ENCODE measurements at places on chromosomes 6 and 20. TPM values are rescaled to one million over a fixed set of nuclear protein-coding genes. Genes with fewer than 3 reads are reported as not detected.
A peak's percentile ranks its signal among the peaks of the same experiment; 100 is the strongest.

DNA sequence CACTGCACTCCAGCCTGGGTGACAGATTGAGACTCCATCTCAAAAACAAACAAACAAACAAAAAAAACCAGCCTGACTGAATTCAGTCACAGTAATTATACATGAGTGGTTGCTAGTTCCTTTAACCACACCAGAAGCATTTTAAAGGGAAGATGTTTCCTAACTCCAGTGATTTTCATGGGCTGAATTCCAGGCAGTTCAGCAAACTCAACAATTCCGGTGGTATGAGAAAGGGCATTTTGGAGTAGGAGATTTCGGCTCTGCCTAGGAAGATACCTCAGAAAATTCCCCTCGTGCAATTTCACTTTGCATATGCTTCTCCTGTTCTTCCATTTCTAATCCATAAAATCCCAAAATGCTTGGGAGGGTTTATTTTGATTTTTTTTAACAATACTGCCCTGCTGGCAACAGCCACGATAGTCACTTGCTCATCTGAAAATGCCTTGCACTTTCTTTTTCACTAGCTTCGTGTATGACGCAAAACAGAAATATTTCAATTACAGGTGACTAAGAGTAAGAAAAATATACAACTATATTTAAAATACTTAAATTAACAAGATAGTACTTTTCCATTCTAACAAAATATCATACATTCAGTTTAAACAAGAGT is 48.3 kb upstream of the IPCEF1 start:
- peak overlapping the region; percentile 32 for H3K27ac ChIP-seq
- no peaks in the 10 kb centered on the region for H3K27me3 ChIP-seq
- no peak overlapping the region for H3K4me3 ChIP-seq
- no peaks in the 10 kb centered on the region for H3K4me1 ChIP-seq
- DNase-seq = no peak

DNA sequence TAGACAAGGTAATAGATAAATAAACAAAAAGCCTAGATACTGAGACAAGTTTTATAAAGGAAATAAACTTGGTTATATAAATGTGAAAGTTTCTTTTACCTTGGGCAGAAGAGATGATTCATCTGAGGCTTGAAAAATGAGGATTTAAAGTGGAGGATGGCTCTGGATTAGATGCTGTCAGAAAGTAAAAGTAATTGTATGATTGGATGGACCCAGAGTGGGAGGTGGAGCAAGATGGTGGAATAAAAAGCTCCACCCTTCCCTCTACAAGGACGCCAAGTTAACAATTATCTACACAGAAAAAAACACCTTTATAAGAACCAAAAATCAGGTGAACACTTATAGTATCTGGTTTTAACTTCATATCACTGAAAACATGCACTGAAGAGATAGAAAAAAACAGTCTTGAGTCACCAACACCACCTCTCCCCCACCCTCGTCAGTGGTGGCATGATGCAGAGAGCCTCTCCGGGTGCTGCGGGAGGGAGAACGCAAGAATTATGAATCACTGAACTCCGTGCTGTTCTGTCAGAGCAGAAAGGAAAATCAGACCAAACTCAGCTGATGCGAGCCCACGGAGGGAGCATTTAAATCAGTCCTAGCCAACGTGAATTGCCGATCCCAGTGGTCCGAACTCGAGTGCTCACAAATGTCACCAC is 84.7 kb upstream of the GJE1 start:
- no peaks in the 10 kb centered on the region for H3K27me3 ChIP-seq
- no peak for DNase-seq
- H3K4me1 ChIP-seq = no peaks in the 10 kb centered on the region
- H3K36me3 ChIP-seq = no peaks in the 10 kb centered on the region

Gene LAMA4
- 243 TPM for total RNA-seq

Gene DEFB124
- 3.2 TPM for total RNA-seq

Gene CDSN
- total RNA-seq = not detected

Measured in uterus (tissue), 4 donors.